ENCODE measurements at places on chromosomes 16 and 17. TPM values are rescaled to one million over a fixed set of nuclear protein-coding genes. Genes with fewer than 3 reads are reported as not detected.

COASY gene
- total RNA-seq: 54.2 TPM

TMIGD1 gene
- not detected for total RNA-seq

PMP22 gene
- 41.7 TPM for total RNA-seq

SNRNP25 gene
- total RNA-seq: 34.1 TPM

TBC1D26 gene
- total RNA-seq: 0.14 TPM

NPIPB13 gene
- total RNA-seq: 12.3 TPM

PHF23 gene
- 89.5 TPM for total RNA-seq

IGSF6 gene
- not detected for total RNA-seq

SLC16A13 gene
- 6.7 TPM for total RNA-seq

ALOXE3 gene
- 0.82 TPM for total RNA-seq

- DNase-seq: no peak
Measured at GRCh38 chr16:48507886-48508285, 102.1 kb downstream of the N4BP1 start.

GRCh38 chr16:3295209-3295608 lies 10.0 kb downstream of the TIGD7 start:
- DNase-seq: no peak

GRCh38 chr17:8875957-8876356 lies 8.5 kb upstream of the PIK3R6 start:
- DNase-seq: peak; percentile 40

GRCh38 chr17:44926821-44927525 lies 11.7 kb upstream of the GFAP start:
- no peak for DNase-seq

GRCh38 chr17:10398352-10398751 lies 23.4 kb downstream of the MYH8 start:
- no peak for DNase-seq

DNA sequence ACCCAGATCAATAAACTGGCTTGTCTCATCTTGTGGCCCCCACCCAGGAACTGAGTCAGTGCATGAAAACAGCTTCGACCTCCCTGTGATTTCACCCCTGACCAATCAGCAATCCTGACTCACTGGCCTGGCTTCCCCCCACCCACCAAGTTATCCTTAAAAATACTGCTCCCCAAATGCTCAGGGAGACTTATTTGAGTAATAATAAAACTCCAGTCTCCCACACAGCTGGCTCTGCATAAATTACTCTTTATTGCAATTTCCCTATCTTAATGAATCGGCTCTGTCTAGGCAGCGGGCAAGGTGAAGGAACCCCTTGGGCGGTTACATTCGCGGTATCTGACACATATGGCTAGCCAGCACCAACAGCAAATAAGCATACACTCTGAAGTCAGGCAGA lies 9.8 kb upstream of the RABEP1 start:
- DNase-seq: no peak

GRCh38 chr17:19380481-19381301 lies 2.4 kb downstream of the MAPK7 start:
- no peak for DNase-seq

DNA sequence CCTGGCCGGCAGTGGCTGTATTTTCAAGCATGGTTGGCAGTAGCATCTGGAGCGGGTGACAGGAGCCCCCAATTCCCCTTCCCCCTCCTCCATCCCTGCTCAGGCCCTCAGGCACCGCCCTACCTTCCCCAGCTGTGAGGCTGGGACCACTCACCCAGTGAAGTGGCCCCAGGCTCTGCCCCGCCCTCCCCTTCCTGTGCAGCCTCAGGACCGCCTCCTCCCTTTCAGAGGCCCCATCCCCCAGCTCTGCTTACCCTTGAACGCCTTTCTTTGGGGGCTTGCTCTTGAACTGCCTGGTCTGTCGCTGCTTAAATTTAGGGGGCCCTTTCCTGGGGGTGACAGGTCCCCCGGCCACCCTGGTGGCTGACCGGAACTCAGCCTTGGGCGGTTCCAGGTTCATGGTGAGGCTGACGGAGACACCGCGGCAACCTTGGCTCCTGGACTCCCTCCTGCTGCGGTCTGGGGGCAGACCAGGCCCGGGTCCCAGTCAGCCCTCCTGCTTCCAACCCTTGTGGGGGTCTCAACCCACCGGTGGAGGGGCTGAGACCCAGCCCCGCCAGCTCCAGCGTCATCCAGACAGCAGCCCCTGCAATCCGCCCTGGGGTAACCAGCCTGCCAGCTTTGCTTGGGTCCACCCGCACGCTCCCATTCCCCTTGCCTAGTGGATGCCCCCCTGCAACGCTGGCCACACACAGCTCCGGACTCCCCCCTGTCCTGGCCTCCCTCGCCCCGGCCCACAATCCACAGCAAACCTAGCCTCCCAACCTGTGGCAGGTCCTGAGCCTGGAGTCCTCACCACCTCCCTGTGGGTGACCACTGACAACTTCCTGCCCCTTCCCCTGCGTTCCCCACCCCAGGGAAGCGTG lies 3.2 kb downstream of the PDE6G start:
- DNase-seq: no peak

DNA sequence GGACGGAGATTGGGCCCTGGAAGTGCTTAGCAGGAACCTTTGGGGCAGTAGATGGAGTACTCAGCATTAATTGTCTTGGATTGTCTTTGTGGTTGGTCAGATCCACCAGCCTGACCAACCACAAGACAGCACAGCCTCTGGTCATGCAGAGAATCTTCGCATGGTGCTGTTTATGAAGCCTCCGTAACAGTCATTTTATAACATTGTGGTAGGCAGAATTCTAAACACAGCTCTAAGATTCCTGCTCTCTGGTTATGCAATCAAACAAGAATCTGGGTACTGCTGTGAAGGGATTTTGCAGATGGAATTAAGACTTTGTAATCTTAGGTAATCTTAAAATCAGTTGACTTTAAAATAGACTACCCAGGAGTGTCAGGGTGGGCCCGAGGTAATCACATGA lies 312.2 kb upstream of the GOT2 start:
- peak; percentile 70 for DNase-seq

GRCh38 chr16:81464279-81464678 lies 19.7 kb downstream of the CMIP start:
- DNase-seq: no peak

GRCh38 chr17:70295731-70296130 lies 126.4 kb downstream of the KCNJ2 start:
- no peak for DNase-seq

GRCh38 chr17:29596811-29597210 lies 3.9 kb downstream of the ANKRD13B start:
- DNase-seq: no peak

DNA sequence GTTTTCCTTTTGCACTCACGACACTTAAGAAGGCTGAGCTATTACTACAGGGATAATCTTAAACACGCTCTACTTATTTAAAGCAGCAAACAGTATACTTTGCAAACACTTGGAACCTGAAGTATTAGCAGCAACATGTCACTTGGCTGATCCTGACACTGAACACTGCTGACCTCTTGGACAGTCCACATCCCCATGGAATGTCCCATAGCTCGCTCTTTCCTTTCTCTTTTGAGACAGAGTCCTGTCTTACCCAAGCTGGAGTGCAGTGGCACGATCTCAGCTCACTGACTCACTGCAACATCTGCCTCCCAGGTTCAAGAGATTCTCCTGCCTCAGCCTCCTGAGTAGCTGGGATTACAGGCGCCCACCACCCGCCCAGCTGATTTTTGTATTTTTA lies 26.4 kb downstream of the SMYD4 start:
- no peak for DNase-seq

- no peak for DNase-seq
Measured at GRCh38 chr17:35407531-35407930, 24.8 kb downstream of the SLFN12 start.

- peak; percentile 81 for DNase-seq
Measured at GRCh38 chr16:67847064-67847861, at the start of gene CENPT. TSS of gene CENPT (minus strand) at chr16:67847693. CDS start at chr16:67833859, 13,834 bp downstream.

DNA sequence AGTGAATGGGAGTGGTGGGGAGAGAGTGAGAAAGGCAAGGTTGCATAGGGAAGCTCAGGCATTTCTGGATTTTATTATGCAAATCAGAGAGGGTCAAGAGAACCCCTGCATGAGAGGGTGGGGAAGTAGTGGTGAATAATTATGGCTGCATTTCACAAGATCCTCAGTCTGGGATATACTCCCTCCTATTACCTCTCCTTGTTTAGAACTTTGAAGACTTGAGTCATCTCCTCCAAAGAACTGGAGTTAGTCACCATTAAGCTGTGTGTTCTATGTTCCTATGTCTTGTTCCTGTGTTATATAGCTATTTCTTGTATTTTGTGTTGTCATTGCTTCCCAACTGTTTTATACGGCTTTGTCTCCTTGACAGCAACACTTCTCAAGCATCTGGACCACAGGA lies 18.4 kb downstream of the SOX9 start:
- peak; percentile 65 for DNase-seq

DNA sequence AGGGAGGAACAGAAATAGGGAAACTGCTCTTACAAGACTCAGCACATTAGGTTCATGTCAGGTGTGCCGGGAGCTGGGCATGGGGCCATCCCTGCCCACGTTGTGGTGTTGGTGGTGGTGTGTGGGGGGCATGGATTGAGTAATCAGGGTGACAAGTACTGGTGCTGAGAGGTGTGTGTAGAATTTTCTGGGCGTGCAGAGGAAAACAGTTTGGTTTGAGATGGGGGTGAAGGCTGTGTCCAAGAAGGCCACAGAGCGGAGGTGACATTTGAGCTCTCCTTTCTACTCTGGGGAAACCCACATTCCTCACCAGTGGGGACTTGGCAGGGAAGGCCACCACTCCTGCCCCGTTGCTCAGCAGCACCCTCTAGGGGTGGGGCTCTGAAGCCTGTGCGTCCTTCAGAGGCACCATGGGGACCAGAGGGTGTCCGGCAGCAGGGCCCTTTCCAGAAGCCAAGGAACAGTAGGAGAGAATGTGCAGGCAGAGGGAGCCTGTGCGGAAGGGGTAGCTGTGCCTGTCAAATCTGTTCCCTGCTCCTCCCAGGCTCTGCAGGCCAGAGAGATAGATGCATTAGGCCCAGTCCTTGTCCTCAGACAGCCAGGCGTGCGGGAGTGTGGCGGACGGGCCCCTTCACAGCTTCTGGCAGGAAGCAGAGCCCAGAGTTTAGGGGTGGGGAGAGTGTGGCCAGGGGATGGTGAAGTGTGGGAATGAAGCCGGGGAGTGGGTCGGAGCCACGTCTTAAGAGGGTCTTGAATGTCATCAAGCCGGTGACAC lies 48.7 kb upstream of the GSE1 start:
- no peak for DNase-seq

All from astrocyte (in vitro differentiated cells and primary cell).